Stimulated activated CD4-positive, alpha-beta T cell treated with anti-CD3 and anti-CD28 coated beads, Interleukin-4, amount 100 ng/mL, for 1 hour (primary cell): ENCODE measurements at places on chromosomes 2 and 18.

GRCh38 chr2:140584471-140584870 lies 1546.3 kb downstream of the LRP1B start:
- DNase-seq: no peak

DNA sequence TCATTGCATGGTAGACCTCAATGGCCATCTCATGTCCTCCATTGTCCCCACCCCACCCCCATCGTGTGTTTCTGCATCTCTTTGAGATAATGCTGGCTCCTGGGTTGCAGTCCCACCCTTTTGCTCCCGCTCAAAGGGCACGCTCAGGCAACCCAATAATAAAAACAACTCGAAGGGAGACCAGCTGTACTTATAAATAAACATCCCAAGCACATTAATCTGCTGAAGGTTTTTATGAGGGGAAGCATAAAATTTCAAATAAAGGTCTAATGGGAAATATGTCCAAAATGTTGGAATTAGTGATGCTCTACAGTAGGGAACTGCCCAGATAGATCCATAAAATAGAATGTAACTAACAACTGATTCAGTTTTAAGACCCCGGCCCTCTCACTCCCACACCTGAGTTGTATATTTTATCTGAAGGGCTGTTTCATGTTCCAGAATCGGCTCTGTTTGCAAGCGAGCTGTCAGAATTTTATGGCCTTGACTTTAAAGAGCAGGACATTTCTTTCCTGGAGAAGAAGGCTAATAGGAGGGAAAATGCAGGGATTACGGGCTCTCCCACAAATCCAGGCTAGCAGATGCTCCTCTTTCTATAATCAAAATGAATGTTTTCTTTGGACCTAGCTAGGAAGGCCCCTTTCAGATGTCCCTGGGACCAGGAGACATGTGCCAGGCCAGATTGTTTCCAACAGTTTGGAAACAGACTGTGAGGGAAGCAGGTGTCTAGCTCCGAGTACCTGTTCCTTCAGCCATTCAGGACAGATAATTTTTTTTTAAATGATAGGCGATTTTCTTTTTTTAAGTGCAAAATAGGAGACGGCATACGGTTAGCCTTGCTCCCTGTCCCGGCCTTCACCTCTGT lies 103.7 kb downstream of the APOB start:
- DNase-seq: no peak

GRCh38 chr2:54191361-54192135 lies 64.5 kb downstream of the TSPYL6 start:
- no peak for DNase-seq

DNA sequence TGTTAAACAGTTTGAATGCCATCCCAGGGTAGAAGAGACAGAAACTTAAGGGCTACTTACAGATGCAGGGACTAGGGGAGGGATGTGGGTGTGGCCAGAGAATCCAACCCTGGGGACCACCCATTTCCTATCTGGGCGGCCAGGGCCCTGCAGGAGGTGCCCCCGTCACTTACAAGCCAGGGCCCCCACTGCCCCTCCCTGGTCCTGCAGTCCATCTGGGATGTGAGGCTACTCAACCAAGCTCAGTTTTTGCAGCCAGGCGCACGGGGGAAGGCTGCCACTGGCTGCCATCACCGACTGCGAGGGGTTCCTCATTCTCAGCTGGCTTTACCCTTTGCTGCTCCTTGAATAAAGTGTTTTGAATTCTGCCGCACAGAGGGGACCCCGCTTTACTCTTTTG lies 42.1 kb downstream of the RRM2 start:
- no peak for DNase-seq

- DNase-seq: no peak
These were observed 120.6 kb upstream of the UGP2 start for GRCh38 chr2:63721082-63721424.
